NCI-H226 (cell line): ENCODE measurements at places on chromosomes 4 and X.

- DNase-seq, result no peak
These were observed 18.2 kb downstream of the MRFAP1 start for GRCh38 chr4:6658597-6659075.

GRCh38 chr4:158991534-158992155 is 111.2 kb upstream of the RAPGEF2 start:
- no peak for DNase-seq

GRCh38 chr4:119525005-119525749 is 103.4 kb downstream of the PDE5A start:
- DNase-seq, result peak; percentile 80

DNA sequence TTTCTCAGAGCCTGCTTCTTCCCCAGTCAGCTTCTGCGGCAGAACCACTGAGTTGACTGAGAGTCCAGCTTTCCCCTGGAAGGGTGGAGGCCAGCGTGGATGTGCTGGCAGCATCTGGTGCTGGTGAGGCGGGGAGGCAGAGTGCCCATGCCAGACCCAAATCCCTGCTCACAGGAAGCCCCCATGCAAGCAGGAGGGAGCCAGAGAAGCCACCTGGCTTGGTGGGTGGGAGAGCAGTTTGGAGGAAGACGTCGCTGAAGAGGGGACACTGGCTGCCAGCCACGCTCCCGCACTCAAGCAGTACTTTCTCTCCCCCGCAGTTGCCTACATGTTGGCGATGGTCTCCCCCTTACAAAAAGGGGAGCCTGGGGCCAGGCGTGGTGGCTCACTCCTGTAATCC is 6.0 kb downstream of the PDZD4 start:
- no peak for DNase-seq

DNA sequence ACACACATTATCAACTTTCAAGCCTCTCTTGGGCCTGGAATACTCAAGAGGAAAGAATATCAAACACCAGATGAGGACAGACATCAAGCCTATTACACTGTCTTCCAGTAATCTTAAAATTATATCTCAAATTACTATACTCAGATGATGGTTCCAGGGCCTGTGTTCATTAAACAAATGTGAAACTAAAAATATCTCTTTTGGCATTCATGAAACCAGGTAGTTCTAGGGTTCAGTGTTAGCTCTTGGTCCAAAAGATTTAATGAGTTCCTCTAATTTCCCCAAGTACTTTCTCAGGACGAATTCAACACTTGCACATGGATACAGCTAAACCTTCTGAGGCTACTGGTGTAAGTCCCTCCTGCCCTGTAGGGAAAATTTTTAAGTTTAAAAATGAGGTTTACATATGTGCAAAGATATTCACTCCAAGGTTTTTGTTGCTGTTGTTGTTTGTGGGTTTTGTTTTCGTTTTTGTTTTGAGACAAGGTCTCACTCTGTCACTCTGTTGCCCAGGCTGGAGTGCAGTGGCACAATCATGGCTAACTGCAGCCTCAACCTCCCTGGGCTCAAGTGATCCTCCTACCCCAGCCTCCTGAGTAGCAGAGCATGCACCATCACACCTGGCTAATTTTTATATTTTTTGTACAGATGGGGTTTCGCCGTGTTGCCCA is 79.4 kb downstream of the USP46 start:
- no peak for DNase-seq

DNA sequence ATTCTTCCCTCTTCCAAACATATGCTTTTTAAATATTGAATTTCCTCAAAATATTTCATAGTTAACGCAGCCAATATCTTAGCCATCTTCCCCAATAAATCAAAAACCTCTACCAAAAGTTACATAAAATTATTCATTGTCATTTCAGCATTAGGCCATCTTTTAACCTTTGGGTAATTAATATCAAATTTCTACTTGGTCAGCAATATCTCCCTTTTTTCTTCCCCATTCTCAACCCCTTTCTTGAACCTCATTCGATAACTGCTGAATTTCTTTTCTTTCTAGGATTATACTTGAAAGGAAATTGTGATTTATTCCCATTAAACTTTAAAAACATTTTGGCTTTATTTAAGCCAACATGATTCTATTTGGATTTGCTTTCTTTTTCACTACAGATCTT is 65.0 kb downstream of the RAP1GDS1 start:
- no peak for DNase-seq

GRCh38 chr4:1011666-1012033 is 224 bp downstream of the FGFRL1 start:
- no peak for DNase-seq

- DNase-seq, result no peak
These were observed 12.3 kb upstream of the SEC24D start for GRCh38 chr4:118848242-118848641.

GRCh38 chr4:121980643-121981042 is 28.8 kb upstream of the TRPC3 start:
- DNase-seq, result no peak

DNA sequence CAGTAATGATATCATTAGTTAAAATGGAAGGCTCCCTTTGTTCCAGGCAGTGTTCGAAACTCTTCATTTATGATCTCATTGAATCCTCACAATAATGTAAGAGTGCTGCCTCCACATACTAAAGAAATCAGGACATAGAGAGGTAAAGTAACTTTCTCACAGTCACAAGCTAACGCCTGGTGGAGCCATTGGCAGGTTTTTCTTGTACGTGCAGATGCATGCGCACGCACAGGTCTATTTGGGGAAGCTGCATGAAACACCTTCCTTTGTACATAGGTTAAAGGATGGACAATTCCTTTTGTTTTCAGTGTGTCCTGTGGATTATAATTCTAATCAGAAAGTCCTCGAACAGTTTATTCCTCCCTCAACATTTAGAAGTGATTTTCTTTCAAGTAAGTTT is 176.2 kb downstream of the RAPGEF2 start:
- no peak for DNase-seq

DNA sequence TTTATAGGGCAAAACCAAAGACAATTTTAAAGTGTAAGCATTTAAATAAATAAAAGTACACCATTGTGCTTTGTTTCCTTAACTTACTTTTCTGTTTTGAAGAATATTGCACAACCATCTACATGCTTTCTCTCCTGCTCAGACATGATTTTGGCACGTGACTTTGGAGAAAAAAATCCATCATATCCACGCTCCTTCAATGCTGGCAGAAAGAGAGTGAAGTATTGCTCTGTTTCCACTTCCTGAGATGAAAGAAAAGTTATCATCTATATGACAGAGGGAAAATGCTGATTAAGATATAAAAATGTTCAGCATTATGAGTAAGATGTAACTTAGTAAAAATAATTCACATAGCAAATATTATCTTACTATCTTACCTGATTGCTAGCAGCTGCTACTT is 77.1 kb downstream of the CNOT6L start:
- DNase-seq, result no peak

DNA sequence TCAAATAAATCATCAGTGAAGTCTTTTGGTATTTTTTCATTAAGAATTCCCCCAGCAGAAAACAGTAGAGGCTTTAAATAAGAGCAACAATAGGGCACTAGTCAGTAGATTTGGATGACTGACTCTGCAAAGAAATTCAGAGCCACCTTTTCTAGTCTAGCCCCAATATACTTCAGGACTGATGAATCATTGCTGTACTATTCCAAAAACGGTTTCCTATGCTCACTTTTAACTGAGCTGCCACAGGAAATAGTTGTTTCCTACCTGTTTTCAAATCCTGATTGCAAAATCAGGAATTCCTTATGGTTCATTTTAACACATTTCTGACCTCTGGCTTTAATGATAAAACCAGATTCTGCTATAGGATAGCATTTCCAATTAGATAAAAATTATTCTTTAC is 171.6 kb downstream of the NR3C2 start:
- peak; percentile 65 for DNase-seq

DNA sequence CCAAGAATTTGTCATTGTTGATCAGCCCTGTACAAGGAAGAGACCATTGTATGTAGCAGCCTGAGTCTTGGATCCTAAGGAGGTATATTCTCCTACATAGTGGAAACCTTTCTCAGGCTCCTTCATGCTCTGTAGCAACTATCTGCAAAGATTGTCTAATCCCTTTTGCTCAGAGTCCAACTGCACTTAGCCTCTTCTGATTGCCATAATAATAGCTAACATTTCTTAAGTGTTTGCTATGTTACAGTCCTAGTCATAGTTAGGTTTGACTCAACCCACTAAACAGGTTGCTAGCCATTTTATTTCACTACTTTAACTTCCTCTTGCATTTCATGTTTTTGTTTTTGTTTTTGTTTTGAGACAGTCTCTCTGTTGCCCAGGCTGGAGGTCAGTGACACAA is 50.8 kb upstream of the SLC16A2 start:
- DNase-seq, result no peak

DNA sequence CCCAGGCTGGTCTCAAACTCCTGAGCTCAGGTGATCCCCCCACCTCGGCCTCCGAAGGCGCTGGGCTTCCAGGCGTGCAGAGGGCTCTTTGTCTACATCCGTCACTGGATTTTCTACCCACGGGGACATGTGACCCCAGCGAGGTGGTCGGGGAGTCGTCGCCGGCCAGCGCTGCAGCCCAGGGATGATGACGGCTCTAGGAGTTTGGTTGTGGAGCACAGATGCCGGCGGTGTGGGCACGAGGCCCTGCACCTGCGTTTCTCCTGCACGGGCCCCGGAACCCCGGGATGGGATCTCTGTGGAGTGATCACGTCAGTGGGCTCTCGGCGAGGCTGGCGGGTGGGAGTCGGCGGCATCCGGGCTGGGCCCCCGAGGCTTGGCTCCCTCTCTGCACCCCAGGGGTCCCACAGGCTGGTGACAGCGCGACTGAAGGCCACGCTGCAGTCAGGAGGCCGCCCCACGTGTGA is 9.1 kb upstream of the GTPBP6 start:
- DNase-seq, result no peak

DNA sequence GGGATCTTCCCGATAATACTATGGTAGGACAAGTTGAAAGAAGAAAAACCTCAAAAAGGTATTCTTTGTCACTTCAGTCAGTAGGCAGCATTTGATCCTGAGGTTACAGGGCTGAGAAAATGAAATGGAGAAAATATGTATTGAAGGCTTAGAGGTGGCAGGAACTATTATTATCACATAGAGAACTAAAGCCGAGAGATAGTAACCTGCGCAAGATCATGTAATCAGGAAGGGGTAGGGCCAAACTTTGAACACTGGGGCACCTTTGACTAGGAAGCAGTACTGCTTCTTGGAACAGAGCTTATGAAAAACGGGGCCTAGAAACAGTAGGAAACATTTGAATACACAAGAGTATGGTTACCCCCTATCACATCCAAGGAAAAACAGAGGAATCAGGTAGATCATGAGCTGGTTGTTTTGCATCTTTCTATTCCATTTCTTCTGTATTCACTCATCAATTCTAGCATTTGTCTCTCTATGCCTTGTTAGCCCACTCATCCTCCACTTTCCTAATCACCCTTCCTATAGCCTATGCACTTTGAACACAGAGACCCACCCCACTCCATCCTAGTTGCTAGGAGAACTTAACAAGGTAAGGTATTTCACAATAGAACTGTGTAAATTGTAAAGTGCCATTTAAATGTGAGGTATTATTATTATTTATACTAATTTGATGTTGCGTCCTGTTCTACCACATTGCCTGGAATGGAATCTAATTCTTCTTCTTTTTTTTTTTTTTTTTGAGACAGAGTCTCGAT is 34.6 kb upstream of the SLC9A7 start:
- no peak for DNase-seq

- no peak for DNase-seq
These were observed 123.6 kb upstream of the MID1 start for GRCh38 chrX:10744007-10744406.

GRCh38 chr4:4641254-4641653 is 99.4 kb upstream of the STX18 start:
- no peak for DNase-seq

DNA sequence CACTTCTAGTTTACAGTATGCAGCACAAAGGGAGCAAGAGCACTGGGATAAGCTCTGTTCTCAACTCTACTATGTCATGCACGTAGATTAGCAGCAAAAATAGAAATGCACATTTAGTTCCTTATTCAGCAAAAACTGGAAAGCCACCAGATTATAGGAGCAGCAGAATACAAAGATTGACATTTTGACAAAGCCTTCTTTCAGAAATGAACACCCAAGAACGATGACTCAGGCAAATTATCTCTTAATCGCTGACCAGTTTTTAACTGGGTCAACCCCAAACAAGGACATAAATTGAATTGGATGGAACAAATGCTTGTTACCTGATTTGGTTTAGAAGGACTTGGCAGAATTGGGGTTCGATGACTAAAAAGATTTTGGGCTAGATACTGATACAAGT is 775.3 kb upstream of the HS3ST1 start:
- DNase-seq, result no peak

GRCh38 chr4:3054169-3054759 is 20.1 kb downstream of the HTT-AS start:
- no peak for DNase-seq

DNA sequence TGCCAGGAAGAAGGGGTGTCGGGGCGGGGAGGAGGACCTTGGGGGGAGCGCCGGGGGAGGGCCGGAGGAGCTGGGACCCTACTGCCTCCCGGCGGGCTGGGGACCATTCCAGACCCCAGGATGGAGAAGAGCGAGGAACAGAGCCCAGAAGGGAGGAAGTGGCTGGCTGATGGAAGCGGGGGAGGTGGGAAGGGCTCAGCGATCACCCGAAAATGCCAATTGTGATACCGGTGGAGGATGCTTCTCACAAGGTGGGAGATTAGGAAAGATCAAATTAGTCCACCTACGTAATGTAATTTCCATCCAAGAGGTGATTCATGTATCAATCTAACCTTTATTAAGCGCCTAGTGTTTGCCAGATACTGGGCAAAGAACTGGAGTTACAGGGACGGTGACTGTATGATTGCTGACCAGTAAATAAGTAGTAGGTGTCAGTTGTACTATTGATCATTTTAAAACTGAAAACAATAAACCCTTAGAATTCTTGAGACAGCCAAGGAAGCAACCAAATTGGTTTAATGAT is 452 bp upstream of the RAI2 start:
- DNase-seq, result no peak

DNA sequence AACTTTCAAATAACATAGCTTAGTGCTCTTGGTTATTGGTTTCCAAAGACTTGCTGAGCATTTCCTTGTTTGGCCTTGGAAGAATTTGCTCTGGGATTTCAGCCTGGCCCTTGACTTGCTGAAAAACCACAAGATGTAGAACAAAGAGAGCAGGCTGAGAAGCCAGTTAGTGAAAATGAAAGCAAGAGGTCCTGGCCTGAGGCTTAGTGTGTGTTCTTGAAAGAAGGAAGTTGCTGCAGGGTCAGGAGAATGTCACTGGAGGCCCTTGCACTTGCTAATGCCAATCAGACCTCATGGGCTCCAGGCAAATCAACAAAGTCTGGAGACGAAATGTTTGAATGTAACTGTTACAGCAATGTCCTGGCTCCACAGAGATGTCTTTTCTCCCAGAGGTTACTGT is 79.4 kb downstream of the SYNPO2 start:
- DNase-seq, result peak; percentile 71
